ENCODE measurements at places on chromosomes 6 and 20.
A peak's percentile ranks its signal among the peaks of the same experiment; 100 is the strongest.

DNA sequence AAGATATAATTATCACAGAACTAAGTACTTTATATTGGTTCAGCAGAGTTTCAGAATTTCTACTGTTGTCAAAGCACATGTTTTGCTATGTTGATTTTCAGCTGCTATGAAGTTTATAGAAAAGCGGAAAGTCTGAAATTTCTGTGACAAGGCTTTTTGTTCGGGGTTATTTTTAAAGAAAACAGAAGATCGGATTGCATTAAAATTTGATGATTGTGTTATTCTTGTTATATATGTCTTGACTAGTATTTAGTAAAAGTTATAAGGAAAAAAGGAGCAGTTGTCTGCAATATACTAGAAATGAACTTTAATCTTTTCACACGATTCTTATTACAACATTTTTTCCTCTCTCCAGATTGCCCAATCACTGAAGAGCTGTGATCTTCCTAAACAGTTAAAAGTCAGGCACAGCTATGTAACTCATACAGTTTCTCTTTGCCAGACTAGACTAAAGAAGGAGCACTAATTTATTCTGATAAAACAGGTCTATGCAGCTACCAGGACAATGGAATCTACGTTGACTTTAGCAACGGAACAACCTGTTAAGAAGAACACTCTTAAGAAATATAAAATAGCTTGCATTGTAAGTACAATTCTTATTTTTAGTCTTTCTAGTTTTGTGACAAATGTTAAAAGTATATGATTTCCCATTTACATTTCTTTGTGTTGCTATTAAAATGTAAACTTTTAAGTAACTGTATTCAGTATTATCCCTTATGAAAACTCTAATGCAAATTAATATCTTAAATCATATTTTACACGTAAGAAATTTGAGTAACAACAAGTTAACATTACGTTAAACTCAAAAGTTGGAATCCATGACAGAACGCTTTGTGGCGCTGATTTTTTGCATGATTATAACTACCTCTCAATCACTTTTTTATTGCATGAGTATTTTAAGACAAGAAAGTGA, at the start of gene ENPP3:
Gene ENPP3 (plus strand): TSS at position 423 of the 913 bp plus-strand sequence. CDS start 83 bp downstream, at position 506.
- peak; percentile 89 for DNase-seq
- peaks cover 44% of the 10 kb centered on the region for H3K4me1 ChIP-seq
- H3K27me3 ChIP-seq, result no peaks in the 10 kb centered on the region
- peak within 1 kb of the TSS; percentile 72 for H3K4me3 ChIP-seq

DNA sequence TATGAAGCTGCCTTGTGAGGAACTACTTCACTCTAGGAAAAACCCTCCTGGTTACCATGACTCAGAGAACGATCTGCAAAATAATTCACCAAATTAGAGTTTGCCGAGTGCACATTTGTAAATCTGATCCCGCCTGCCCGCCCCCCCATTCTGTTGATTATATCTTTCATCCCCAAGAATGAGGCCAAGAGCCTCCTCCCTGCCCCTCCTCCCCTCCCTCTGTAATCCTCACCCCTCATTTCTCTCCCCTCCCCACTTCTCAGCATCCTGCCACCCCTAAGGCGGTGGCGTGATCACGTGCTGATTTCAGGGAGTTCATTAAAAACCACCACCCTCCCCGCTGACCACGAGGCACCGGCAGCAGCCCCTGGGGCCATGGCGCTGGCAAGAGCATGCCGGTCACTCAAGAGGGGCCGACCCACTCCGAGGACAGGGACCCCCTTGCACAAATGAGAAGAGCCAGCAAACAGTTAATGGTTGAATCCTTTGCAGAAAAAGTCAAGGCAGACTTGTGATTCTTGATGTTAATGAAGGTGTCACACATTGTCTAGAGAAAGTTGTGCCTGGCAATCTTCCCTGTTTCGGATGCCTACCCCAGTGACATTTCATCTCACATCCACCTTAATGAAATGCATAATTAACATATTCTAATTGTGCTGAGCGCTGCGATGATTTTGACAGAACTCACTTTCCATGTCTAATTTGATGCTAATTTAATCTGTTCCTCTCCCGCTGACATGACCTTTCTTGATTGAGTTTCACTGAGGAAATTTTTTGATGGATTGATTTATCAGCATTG, 247.9 kb downstream of the ZNF217 start:
- no peaks in the 10 kb centered on the region for H3K36me3 ChIP-seq
- no peak for DNase-seq
- H3K27ac ChIP-seq, result no peak overlapping the region
- H3K4me1 ChIP-seq, result no peaks in the 10 kb centered on the region
- no peak overlapping the region for H3K4me3 ChIP-seq
- H3K27me3 ChIP-seq, result no peaks in the 10 kb centered on the region

DNA sequence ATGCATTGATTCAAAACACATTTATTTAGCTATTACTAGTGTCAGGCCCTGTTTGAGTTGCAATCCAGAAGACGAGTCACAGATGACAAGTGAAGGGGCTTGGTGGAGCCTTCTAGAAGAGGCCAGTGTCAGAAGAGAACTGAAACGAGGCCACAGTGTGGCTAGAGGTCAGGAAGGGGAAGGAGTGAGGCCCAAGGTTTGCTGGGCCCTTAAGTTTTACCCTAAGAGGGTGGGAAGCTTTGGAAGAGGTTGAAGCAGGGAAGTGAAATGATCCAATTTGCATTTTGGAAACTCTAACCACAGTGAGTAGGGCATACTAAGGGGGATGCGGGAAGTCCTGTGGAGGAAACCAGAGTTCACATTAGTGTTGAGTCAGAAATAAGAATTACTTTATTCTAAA, 25.0 kb downstream of the TTK start:
- no peaks in the 10 kb centered on the region for H3K27me3 ChIP-seq
- no peak overlapping the region for H3K27ac ChIP-seq
- DNase-seq, result no peak
- peaks cover 3% of the 10 kb centered on the region for H3K36me3 ChIP-seq
- H3K4me1 ChIP-seq, result no peaks in the 10 kb centered on the region

DNA sequence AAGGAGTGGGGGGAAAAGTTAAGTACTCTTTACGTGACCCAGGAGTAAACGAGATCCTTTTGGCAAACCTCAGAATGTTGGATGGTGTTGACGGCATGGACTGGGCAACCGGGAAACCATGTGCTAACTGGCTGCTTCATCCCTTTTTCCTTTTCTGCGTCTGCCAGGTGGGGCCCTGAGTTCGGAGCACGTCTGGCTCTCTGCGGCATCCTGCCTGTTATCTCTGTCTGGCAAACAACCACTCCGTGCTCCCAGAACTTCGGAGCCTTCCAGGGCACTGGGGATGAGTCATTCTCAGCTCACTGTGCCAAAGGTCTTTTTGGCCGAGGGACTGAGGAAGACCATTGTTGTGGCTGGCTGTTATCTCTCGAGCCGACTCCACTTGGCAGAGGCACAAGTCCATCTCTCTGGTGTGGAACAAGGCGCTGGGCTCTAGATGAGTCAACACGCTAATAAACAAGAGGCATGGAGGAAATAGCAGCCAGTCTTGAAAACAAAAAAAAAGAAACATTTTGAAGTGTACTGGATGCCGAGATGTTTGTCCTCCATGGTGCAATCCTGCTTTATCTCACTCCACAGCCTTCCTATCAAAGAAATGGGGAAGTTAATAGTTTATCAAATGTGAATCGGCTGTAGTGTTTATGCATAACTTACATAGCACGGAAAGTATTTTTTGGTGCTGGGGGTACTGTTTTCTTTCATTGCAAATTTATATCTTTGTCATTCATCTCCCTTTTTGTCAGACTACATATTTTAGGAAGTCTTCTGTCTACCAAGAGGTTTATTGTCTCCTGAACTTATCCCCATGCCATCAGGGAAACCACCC, 64.6 kb upstream of the TXNDC5 start:
- peak overlapping the region; percentile 73 for H3K27ac ChIP-seq
- peak; percentile 100 for DNase-seq
- peaks cover 36% of the 10 kb centered on the region for H3K4me1 ChIP-seq
- no peaks in the 10 kb centered on the region for H3K27me3 ChIP-seq

GRCh38 chr6:24844903-24845302, 46.2 kb upstream of the ARMH2 start:
- DNase-seq, result no peak
- peaks cover 19% of the 10 kb centered on the region for H3K4me1 ChIP-seq
- H3K27me3 ChIP-seq, result peaks cover 21% of the 10 kb centered on the region
- no peak overlapping the region for H3K27ac ChIP-seq
- no peaks in the 10 kb centered on the region for H3K36me3 ChIP-seq

- H3K27me3 ChIP-seq, result no peaks in the 10 kb centered on the region
- H3K4me3 ChIP-seq, result no peak overlapping the region
- H3K36me3 ChIP-seq, result no peaks in the 10 kb centered on the region
- 0 out of 2 replicates have a peak, but pooled peaks cover 11% of the 10 kb centered on the region for H3K4me1 ChIP-seq
Measured at GRCh38 chr6:85372188-85372914, 77.5 kb upstream of the NT5E start.

DNA sequence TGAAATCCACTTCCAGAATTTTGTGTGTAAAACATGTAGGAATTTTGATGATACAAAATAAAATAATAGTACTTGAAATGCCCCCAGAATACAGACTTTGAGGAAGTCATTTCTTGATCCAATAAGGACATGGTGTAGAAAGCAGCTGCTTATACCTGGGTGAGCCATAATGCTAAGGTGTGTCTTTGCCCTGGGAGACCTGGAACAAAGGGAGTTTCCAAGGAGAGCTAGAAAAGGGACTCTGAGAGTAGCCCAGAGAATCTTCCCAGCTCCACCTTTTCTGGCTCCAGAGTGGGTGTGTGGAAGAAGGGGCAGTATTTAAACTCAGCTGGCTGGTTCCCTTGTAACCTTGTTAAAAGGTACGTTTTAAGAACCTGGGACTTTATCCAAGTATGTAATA, 77.7 kb downstream of the SOBP start:
- H3K27ac ChIP-seq, result no peak overlapping the region
- H3K36me3 ChIP-seq, result peaks cover 26% of the 10 kb centered on the region
- H3K4me1 ChIP-seq, result no peaks in the 10 kb centered on the region
- no peak overlapping the region for H3K4me3 ChIP-seq
- no peaks in the 10 kb centered on the region for H3K27me3 ChIP-seq

GRCh38 chr20:49256261-49256660, 21.6 kb downstream of the ZNFX1 start:
- no peaks in the 10 kb centered on the region for H3K4me1 ChIP-seq
- H3K27ac ChIP-seq, result no peak overlapping the region
- DNase-seq, result no peak
- H3K4me3 ChIP-seq, result no peak overlapping the region
- peaks cover 75% of the 10 kb centered on the region for H3K36me3 ChIP-seq
- no peaks in the 10 kb centered on the region for H3K27me3 ChIP-seq

GRCh38 chr6:37417393-37417792, 15.6 kb upstream of the CMTR1 start:
- no peak overlapping the region for H3K4me3 ChIP-seq
- DNase-seq, result no peak
- no peak overlapping the region for H3K27ac ChIP-seq
- no peaks in the 10 kb centered on the region for H3K27me3 ChIP-seq

GRCh38 chr6:126175251-126175650, 164.7 kb upstream of the CENPW start:
- H3K27ac ChIP-seq, result no peak overlapping the region
- H3K4me1 ChIP-seq, result no peaks in the 10 kb centered on the region
- H3K36me3 ChIP-seq, result peaks cover 6% of the 10 kb centered on the region
- no peak overlapping the region for H3K4me3 ChIP-seq
- no peaks in the 10 kb centered on the region for H3K27me3 ChIP-seq
- DNase-seq, result no peak

DNA sequence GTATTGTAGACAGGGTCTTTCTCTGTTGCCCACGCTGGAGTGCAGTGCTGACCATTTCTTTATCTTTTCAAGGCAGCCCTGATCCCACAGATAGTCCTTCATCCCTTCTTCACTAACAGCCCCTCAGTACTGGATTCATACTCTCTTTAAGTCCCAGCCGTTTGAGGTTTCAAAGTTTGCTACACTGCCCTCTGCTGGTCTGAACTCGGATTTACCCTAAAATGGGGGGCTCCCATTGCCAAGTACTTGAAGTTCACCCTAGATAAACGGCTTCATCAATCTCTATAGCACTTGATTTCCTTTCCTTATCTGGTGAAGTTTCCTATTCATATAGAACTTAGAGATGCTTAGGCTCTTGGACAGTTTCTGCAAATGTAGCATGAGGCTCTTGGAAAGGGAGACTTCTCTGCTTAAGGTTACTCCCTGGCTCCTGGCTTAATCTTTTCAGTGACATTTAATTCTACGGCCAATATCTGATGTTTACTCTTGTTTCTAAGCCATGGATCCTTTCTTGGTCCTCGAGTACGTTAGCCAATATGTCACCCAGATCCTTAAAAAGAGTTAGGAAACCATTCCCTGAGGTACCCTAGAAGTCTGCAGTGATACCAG, 21.4 kb upstream of the PREP start:
- H3K27me3 ChIP-seq, result no peaks in the 10 kb centered on the region
- peak; percentile 37 for DNase-seq
- no peaks in the 10 kb centered on the region for H3K36me3 ChIP-seq
- peaks cover 20% of the 10 kb centered on the region for H3K4me1 ChIP-seq

DNA sequence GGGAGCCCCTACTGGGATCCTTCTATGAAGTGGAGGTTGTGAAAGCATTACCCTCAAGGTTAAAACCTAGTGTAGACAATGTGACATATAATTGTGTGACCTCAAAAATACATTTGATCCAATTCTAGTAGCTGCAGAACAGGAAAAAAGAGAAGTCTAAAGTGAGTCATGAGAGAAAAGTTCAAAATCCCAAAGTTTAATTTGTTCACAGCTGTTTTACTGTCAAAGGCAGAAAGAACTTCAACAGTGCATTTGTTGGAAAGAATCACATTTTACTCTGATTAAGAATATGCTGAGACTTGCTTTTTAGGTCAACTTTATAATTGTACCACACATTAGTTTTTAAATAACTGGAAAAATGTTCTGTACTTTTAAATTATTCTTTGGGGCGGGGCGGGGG, 1027.4 kb upstream of the FLRT3 start:
- no peaks in the 10 kb centered on the region for H3K27me3 ChIP-seq
- no peak overlapping the region for H3K27ac ChIP-seq
- no peaks in the 10 kb centered on the region for H3K36me3 ChIP-seq

GRCh38 chr20:46801003-46801702, 91.7 kb downstream of the SLC2A10 start:
- no peak overlapping the region for H3K4me3 ChIP-seq
- H3K27me3 ChIP-seq, result peaks cover 8% of the 10 kb centered on the region
- no peak overlapping the region for H3K27ac ChIP-seq
- H3K36me3 ChIP-seq, result no peaks in the 10 kb centered on the region
- peak; percentile 27 for DNase-seq
- no peaks in the 10 kb centered on the region for H3K4me1 ChIP-seq

DNA sequence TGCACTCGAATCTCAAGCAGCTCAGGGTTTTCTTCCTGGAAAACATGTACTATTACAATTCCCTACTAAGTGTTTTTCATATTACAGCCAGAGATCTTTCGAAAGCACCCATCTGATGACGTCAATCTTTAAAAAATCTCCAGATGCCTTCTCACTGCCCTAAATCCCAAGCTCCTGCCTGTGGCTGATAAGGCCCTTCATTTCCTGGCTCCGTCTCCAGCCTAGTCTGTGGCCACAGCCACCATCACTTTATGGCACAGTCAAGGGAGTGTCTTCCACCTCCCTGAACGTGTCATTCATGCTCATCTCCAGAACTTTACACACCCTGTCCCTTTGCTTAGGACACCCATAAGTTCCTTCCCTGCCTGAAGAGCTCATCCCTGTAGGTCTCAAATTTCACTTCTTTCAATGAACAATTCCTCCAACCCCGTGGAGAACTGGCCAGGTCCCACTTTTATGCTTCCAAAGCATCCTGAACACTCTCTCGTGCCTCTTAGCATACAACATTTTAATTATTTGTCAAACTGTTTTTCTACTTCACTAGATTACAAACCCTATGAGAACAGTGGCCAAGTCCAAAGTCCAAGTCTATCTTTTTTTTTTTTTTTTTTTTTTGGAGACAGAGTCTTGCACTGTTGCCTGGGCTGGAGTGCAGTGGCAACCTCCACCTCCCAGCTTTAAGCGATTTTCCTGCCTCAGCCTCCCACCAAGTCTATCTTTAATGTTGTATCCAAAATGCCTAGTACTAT, 106.1 kb upstream of the AGPAT4 start:
- no peak for DNase-seq
- H3K4me3 ChIP-seq, result no peak overlapping the region
- no peak overlapping the region for H3K27ac ChIP-seq
- H3K4me1 ChIP-seq, result no peaks in the 10 kb centered on the region

All from HepG2 (cell line).